ENCODE measurements at places on chromosomes 16 and 17.

- no peak for DNase-seq
Observed at GRCh38 chr16:9969580-9969979, 212.6 kb downstream of the GRIN2A start.

DNA sequence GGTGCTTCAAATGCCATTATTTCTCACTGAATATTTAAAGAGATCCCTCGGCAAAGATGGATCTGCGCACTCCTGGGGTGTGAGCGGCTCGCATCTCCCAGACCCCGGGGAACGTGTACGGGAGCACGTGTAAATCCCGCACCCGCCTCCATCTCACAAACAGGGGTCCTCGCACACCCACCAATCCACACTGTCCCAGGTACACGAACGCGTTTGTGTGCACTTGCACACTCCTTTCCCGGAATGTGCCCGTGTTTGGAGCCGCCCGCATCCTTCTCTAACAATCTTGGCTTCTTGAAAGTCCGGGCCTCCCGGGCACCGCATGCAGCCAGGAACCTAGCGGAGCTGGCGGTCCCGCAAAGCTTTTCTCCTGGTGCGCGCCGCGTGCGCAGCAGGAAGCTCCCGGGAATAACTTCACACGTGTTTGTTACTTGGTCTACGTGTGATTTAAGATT is 2.5 kb upstream of the SALL1 start:
- DNase-seq = no peak

DNA sequence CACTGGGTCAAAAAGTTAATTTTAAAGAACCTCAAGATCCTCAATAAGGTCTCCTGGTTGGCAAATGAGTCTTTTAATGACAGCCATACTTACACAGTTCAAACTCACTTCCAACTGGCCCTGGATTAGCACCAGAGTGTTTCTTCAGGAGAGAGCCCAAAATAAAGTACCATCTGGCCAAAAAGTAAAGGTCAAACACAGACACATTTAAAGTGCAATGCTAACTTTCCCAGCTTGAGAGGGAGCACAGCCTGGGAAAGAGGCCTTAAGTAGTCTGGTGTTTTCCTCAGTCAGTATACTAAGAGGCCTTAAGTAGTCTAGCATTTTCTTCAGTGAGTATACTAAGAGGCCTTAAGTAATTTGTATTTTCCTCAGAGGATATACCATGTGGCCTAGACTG is 46.6 kb upstream of the ERN1 start:
- no peak for DNase-seq

GRCh38 chr17:42908872-42909700 is 8.5 kb downstream of the G6PC1 start:
- DNase-seq = no peak

- DNase-seq = no peak
Observed at GRCh38 chr17:41678411-41678906, 10.2 kb upstream of the EIF1 start.
